ENCODE measurements at places on chromosomes 7 and 10. TPM values are rescaled to one million over a fixed set of nuclear protein-coding genes. Genes with fewer than 3 reads are reported as not detected.

GRCh38 chr10:78541481-78542140, 507.9 kb downstream of the RPS24 start:
- DNase-seq = no peak

DNA sequence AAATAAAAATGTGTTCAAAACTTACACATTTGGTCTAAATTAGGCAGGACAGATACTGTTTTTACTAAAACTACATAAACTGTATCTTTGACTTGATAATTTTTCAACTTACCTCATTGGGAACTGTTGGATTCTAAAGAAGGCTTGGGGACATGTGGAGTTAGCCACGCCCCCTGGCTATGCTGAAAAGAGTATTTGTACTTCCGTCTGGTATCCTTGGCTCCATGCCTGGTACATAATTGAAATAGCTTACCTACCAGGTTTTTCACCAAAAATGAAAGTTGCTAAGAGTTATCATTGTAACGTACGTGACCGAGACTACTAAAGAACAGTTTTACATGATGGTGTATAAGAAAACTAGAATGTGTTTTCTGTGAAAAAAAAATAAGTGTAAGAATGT, 604.8 kb upstream of the IGFBP3 start:
- DNase-seq = no peak

GRCh38 chr10:109922358-109922975, 844 bp downstream of the XPNPEP1 start:
- no peak for DNase-seq

DNA sequence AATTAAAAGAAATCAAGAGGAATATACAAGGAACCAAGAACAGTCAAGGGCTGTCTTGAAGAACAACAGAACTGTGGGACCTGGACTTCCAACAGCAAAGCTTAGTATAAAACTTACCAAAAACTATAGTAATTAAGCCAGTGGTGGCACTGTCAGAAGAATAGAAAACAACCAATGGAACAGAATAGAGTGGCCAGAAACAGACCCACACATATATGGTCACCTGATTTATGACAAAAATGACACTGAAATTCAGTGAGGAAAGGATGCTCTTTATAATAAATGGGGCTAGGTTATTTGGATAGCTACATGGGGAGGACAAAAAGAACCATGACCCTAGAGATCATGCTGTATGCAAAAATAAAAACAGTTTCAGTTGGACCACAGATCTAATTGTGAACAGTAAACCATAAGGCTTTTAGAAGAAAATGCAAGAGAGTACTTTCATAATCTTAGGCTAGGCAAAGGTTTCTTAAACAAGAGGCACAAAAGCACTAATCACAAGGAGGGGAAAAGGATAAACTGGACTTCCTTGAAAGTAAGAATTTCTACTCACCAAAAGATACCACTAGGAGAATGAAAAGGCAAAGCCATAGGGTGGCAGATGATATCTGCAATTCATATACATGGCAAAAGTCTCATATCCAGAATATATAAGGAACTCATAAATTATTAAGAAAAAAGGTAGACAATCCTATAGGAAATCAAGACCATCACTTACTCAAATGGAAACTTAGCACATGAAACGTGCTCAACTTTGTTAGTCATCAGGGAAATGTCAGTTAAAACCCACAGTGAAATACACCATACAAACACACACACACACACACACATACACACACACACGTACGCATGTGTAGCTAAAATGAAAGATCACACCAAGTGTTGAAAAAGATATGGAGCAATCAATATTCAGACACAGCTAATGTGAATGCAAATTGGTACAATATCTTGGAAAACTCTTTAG, 20.8 kb downstream of the HYCC1 start:
- no peak for DNase-seq

DNA sequence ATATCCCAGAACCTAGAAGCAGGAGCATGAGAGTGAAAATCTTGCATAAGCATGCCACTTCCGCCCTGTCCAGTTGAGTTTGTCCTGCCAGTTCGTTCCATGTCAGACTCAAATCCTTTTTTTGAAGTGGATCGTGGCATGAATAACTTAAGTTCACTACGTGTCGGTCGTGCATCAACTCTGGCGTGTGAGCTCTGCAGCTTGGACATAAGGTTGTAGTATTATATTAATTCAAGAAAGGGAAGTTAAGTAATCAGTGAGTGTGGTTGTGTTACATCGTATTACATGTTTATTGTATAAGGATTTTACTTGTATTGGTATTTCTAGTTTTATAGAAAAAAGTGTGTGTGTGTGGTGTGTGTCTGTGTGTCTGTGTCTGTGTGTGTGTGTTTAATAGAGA, 23.0 kb downstream of the CDC123 start:
- DNase-seq = no peak

DNA sequence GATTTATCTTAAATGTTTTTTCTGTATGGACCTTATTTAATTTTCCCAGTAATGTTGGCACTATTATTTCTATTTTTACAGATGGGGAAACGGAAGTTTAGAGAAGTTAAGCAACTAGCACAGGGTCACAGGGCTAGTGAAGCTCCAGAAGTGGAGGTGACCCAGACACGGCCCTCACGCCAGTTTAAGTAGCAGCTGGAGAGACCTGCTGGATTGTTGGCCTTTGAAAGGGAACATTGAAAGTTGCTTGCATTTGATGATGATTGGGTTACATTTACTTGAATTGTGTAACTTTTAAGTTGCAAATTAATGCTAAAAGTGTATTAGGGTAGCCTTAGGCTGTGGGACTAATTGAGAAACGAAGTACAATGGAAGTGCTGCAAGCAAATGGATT, 25.6 kb downstream of the CDK14 start:
- DNase-seq = no peak

- no peak for DNase-seq
Measured at GRCh38 chr7:102317231-102318059, 30.8 kb downstream of the SH2B2 start.

DNA sequence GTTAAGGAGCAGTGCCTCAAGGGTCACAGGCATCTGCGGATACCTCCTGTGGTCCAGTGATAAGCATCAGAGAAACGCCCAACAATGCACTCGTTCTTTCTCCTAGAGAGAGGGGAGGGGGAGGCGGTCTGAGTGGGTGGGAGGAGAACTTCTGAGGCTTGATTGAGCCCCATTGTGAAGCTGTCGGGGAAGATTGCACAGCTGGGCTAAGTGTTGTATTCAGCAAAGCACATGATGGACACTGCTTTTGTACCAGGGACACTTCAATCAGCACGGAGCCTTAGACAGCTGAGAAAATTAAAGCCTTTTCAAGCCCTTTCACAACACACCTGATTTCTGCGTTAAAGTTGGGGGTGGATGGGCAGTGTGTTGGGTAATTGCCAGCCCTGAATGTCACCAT, 230.3 kb upstream of the GHITM start:
- no peak for DNase-seq

- DNase-seq = no peak
Measured at GRCh38 chr10:59037018-59037389, 139.4 kb upstream of the PHYHIPL start.

GRCh38 chr7:106827626-106828025, 37.5 kb upstream of the PIK3CG start:
- no peak for DNase-seq

Gene IL15RA
- 2.2 TPM for polyA plus RNA-seq

Gene ACSL5
- 5.5 TPM for polyA plus RNA-seq

Gene SUFU
- 30.9 TPM for polyA plus RNA-seq

Measured in renal pelvis (tissue), 12 donors.